ENCODE measurements at places on chromosomes 1 and 21.

DNA sequence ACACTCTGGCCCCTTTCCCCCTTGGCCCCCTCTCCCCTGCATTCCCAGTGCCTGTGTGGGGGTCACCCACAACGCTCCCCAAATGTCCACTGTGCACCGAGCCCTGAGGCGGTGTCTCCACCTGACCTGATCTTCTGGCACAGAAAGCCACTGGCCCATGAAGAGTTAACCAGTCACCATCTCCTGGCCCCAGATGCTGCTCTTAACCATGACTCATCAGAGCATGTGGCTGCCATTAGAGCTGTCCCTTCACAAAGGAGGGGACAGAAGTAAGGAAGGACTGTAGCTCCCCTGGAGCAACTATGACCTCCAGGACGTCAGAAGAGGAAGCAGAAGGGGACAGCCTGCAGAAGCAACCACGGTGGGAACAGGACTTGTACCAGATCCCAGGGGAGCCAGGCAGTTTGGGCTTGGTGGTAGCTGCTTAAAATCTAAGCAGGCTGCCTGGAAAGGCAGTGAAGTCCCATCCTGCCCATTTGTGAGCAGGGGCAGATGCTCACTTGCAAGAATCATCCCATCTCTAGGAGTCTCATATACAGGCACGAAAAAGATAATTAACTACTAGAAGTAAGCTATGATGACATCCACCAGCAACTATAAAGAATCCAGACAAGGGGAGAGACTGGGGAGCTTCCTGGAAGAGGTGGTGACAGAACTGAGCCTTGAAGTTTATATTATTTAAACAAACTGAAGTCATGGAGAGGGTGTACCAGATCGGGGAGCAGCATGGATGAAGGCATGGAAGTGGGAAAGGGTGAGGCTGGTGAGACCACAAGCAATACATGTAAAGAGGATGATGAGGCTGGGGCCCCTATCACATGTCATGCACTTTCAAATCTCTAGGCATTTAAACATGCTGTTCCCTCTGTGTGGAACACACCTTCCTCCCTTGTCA is 1.1 kb upstream of the TTC39A start:
- no peak for DNase-seq
- no peak overlapping the region for H3K27ac ChIP-seq
- H3K36me3 ChIP-seq: no peaks in the 10 kb centered on the region
- no peaks in the 10 kb centered on the region for H3K27me3 ChIP-seq
- peaks cover 20% of the 10 kb centered on the region for H3K4me1 ChIP-seq
- no peak overlapping the region for H3K4me3 ChIP-seq

DNA sequence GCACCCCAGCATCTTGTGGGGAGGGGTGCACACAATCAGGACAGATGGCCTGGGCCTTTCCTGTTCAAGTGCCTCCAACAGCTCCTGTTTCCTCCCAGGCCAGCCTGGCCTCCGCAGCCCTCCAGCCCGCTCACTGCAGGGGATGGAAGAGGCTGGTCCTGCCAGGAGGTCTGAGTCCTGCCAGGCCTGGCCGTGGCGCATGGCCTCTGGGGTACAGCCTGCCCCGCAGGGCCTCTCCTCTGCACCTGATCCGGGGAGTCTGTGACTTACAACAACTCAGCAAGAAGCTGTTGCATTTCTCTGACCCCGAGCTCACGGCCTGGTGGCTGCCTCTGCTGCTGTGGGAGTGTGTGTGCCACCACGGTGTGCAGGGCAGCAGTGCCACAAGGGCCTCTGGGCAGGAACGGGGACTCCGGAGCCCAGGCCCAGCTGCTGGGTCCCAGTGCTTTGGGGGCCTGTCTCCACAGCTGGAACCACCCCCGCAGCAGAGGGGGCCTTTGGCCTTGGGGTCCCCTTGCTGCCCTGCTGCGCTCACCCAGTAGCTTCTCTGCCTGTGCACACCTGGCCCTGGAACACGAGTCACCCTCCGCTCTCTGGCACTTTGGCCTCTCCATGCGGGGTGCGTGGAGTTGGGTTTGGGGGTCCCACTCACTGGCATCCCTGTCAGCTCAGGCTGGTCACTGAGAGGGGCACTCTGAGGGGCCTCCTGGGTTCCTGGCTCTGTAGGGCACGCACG is 17.4 kb upstream of the LRRC3 start:
- H3K4me1 ChIP-seq: peaks cover 3% of the 10 kb centered on the region
- H3K4me3 ChIP-seq: no peak overlapping the region
- no peaks in the 10 kb centered on the region for H3K36me3 ChIP-seq
- no peak for DNase-seq
- H3K27ac ChIP-seq: peak overlapping the region; percentile 78

DNA sequence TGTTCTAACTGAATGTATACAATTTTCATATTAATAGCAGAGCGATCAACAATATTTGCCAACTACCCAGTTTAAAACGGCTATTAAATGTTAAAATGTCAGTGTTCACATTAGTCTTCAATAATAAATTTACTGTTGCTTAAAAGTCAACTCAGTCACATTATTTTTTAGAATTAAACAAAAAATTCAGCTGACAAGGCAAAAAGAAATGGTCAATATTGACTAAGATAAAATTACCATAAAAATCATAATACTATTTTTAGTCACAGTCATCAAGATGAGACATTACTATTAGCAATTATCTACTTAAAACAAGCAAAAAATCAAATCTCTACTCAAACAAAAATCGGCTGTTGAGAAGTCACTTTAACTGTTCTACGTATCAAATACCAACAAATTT is 1.5 kb downstream of the ANKRD13C start:
- peak overlapping the region; percentile 72 for H3K4me3 ChIP-seq
- DNase-seq: no peak
- H3K36me3 ChIP-seq: peaks cover 2% of the 10 kb centered on the region
- no peaks in the 10 kb centered on the region for H3K27me3 ChIP-seq
- peaks cover 12% of the 10 kb centered on the region for H3K4me1 ChIP-seq
- H3K27ac ChIP-seq: no peak overlapping the region

- H3K36me3 ChIP-seq: no peaks in the 10 kb centered on the region
- no peaks in the 10 kb centered on the region for H3K27me3 ChIP-seq
- no peak overlapping the region for H3K4me3 ChIP-seq
These were observed 78.0 kb upstream of the IPO9 start for GRCh38 chr1:201750934-201751333.

- H3K4me3 ChIP-seq: no peak overlapping the region
- no peaks in the 10 kb centered on the region for H3K4me1 ChIP-seq
- no peak for DNase-seq
- no peaks in the 10 kb centered on the region for H3K36me3 ChIP-seq
- H3K27me3 ChIP-seq: no peaks in the 10 kb centered on the region
These were observed 393.7 kb upstream of the ST6GALNAC5 start for GRCh38 chr1:76473591-76473990.

GRCh38 chr1:10440305-10440704 is 9.5 kb upstream of the CORT start:
- no peaks in the 10 kb centered on the region for H3K4me1 ChIP-seq
- H3K27ac ChIP-seq: no peak overlapping the region
- H3K27me3 ChIP-seq: no peaks in the 10 kb centered on the region
- no peak for DNase-seq
- no peak overlapping the region for H3K4me3 ChIP-seq
- no peaks in the 10 kb centered on the region for H3K36me3 ChIP-seq

GRCh38 chr1:181038399-181038873 is 4.7 kb downstream of the MR1 start:
- no peaks in the 10 kb centered on the region for H3K36me3 ChIP-seq
- H3K27me3 ChIP-seq: no peaks in the 10 kb centered on the region
- H3K4me3 ChIP-seq: no peak overlapping the region
- no peak overlapping the region for H3K27ac ChIP-seq
- H3K4me1 ChIP-seq: peaks cover 16% of the 10 kb centered on the region
- DNase-seq: peak; percentile 71

DNA sequence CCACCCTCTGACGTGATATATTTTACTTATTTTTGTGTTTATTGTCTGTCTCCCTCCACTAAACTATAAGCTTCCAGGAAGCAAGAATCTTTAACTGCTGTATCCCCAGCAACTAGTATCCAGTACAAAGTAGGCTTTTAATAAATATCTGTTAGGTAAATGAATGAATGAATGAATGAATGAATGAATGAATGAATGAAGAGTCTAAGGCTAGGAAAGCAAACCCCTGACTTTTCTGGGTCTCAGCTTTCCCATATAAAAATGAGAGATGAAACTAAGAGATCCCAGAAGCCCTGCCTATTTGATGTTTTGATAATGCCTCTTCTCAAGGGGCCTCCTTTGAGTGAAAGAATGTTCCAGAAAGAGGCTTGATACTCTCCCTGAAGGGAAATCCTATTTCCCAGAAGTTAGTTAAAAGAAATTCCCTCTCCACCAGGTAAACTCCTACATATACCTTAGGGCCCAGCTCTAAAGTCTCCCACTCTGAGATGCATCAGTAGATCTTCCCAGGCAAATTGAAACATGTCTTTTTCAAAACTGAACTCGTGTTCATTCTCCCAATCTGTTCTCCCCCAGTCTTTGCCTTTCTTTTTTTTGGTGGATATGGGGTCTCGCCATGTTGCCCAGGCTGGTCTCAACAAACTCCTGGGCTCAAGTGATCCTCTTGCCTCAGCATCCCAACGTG is 7.8 kb downstream of the TTC39A start:
- no peaks in the 10 kb centered on the region for H3K4me1 ChIP-seq
- H3K36me3 ChIP-seq: no peaks in the 10 kb centered on the region
- H3K4me3 ChIP-seq: no peak overlapping the region

DNA sequence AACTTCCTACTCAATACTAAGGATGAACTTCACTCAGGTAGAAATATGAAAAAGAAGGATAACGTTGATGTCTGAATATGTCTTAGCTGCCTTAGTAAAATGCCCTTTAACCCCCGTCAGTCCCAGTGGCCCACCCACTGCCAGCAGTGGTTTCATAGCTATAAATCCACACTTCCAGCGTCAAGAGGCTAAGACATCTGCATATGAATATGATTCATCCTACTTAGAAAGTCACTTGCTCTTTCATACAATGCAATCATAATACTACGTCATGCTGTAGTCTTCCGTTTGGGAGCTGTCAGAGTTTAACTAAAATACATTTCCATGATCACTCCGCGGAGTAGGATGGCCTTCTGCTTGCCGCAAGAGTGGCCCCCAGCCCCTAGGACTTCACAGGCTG is 247.3 kb downstream of the SDCCAG8 start:
- H3K36me3 ChIP-seq: no peaks in the 10 kb centered on the region
- H3K27me3 ChIP-seq: no peaks in the 10 kb centered on the region
- H3K27ac ChIP-seq: no peak overlapping the region
- DNase-seq: no peak

DNA sequence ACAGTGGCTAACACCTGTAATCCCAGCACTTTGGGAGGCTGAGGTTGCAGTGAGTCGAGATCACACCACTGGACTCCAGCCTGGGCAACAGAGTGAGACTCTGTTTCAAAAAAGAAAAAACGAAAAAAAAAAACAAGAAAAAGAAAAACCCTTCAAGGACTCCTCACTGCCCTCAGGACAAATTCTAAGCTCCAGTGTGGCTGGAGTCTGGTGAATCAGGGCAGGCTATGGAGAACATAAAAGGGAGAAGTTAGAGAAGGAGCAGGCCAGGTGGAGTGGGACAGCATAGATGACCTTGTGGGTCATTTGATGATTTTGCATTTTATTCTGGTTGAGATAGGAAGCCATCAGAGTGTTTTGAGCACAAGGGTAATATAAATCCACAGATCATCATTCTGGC is 12.5 kb upstream of the UAP1 start:
- DNase-seq: no peak
- H3K36me3 ChIP-seq: no peaks in the 10 kb centered on the region
- no peak overlapping the region for H3K27ac ChIP-seq
- H3K27me3 ChIP-seq: no peaks in the 10 kb centered on the region

GRCh38 chr1:236520445-236521005 is 3.3 kb upstream of the LGALS8 start:
- no peak overlapping the region for H3K4me3 ChIP-seq
- H3K27ac ChIP-seq: no peak overlapping the region
- H3K4me1 ChIP-seq: peaks cover 34% of the 10 kb centered on the region
- H3K27me3 ChIP-seq: no peaks in the 10 kb centered on the region
- no peak for DNase-seq

DNA sequence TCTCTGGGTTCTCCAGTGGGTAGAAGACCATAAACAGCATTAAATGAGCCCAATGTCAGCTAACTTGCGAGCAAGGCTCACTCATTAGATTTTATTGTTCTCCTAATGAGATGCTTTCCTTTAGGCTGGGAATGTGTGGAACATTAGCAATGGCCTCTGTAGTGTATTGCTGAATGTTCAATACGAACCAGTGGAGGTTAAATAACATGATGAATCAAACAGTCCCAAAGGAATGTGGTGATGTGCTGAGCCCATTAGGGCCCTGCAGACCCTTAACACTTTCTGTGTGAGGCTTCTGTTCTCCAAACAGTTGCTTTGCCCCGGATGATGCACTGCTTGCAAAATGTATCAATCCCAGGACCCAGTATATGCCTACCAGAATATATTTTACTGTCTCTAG is 225.5 kb downstream of the ATG4C start:
- no peak overlapping the region for H3K27ac ChIP-seq
- no peaks in the 10 kb centered on the region for H3K4me1 ChIP-seq
- H3K27me3 ChIP-seq: no peaks in the 10 kb centered on the region
- DNase-seq: no peak
- H3K4me3 ChIP-seq: no peak overlapping the region

- H3K4me3 ChIP-seq: no peak overlapping the region
- H3K4me1 ChIP-seq: no peaks in the 10 kb centered on the region
- DNase-seq: no peak
- peaks cover 5% of the 10 kb centered on the region for H3K27me3 ChIP-seq
These were observed 81.5 kb downstream of the CAMK2N1 start for GRCh38 chr1:20404466-20404865.

DNA sequence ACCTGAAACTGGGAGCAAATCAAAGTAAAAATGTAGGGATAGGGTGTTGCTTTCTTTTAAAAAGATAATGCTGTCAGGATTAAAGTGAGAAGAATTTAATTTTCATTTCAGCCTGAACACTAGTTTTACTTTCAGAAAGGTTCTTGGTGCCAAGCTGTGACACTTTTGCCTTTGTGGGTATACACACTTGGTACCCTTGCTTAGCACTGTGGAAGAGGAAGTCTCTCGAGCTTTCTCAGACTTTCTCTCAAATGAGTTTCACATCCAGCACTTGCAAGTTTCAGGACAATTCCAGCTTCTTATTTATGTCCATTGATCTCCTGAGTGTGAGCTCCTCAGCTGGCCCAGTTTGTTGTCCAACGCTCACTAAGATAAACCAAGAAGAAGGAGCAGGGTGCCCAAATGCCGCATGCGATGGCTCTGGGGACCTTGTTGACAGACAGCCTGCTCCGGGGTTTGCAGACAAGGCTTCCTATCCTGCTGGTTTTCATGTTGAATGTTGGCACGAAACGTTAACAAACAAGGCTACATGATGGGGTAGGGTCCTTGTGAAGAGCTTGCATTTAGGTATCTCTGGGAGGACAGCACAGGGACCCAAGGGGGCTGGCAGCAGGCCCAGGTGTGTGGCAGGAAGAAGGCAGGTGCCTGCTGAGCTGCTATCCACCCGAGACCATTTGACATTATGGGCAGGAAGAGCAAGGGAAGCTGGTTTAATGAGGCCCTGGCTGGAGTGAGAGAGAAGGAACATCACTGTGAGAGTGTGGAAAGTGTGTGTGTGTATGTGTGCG is 79.7 kb downstream of the POFUT2 start:
- no peaks in the 10 kb centered on the region for H3K36me3 ChIP-seq
- H3K27ac ChIP-seq: no peak overlapping the region
- no peaks in the 10 kb centered on the region for H3K4me1 ChIP-seq
- no peak overlapping the region for H3K4me3 ChIP-seq
